Stimulated activated CD8-positive, alpha-beta memory T cell treated with anti-CD3 and anti-CD28 coated beads, Interleukin-12 subunit alpha, Interleukin-12 subunit beta, amount 100 ng/mL, for 4 hours (primary cell): ENCODE measurements at places on chromosomes 16 and 17.
A peak's percentile ranks its signal among the peaks of the same experiment; 100 is the strongest.

- DNase-seq, result no peak
These were observed 18.9 kb downstream of the LGALS9 start for GRCh38 chr17:27649929-27650328.

GRCh38 chr17:17354560-17355349 is 51.6 kb downstream of the NT5M start:
- DNase-seq, result peak; percentile 43

GRCh38 chr17:40265337-40265736 is 22.3 kb upstream of the CDC6 start:
- no peak for DNase-seq

DNA sequence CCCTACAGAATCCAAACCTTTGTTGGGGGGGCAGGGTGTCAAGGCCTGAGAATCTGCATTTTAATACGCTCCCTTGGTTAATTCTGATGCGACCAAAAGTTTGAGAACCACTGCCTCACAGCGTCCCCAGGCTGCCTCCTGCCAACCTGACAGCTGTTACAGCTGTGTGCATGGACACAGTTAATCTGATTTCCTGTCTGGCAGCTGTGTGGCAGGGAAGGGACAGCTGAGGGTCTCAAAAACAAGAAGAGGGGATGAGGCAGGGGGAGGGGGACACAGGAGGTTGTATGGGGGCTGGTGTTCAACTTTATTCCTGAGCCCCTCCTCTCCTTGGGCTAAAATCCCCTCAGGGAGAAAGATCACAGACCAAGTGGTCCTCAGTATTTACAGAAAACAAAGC is 17.5 kb downstream of the HDAC5 start:
- DNase-seq, result no peak

GRCh38 chr17:37107406-37108083 is 158.8 kb downstream of the AATF start:
- no peak for DNase-seq

- no peak for DNase-seq
These were observed 3.5 kb downstream of the LIMD2 start for GRCh38 chr17:63696381-63696961.

DNA sequence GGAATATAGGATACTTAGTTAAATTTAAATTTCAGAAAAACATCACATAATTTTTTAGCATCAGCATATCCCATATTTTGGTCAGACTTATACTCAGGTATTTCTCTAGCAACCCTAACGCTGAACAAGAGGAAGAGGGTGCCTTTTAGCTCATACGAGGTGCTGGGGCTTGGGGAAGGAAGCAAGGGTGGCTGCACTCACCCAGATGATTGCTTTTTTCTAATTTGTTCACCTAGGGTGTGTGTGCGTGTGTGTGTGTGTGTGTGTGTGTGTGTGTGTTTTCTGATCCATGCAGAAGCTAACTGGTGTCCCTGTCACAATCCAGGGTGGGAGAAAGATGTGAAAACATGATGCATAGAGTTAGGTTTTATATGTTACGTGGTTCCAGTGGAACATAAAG is 81.2 kb downstream of the WNT3 start:
- no peak for DNase-seq

DNA sequence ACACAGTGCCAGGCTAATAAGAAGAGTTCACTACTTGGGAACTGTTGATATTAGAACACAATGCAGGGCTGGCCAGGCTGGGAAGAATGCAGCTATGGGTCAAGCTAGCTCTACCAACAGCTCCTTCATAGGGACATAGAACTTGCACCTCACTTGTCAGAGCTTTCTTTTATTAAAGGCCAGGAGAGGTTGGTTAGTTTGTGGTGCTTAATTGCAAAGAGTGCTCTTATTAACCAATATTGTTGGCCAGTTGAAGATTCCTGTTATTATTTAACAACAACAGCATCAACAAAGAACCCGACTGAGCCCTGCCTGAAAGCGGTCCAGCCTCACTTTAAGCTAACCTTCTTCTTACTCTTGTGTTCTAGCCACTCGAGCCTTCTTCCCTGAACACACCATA is 43.4 kb upstream of the ANKFN1 start:
- no peak for DNase-seq

- DNase-seq, result no peak
These were observed 17.9 kb upstream of the TRPV3 start for GRCh38 chr17:3575511-3575910.

DNA sequence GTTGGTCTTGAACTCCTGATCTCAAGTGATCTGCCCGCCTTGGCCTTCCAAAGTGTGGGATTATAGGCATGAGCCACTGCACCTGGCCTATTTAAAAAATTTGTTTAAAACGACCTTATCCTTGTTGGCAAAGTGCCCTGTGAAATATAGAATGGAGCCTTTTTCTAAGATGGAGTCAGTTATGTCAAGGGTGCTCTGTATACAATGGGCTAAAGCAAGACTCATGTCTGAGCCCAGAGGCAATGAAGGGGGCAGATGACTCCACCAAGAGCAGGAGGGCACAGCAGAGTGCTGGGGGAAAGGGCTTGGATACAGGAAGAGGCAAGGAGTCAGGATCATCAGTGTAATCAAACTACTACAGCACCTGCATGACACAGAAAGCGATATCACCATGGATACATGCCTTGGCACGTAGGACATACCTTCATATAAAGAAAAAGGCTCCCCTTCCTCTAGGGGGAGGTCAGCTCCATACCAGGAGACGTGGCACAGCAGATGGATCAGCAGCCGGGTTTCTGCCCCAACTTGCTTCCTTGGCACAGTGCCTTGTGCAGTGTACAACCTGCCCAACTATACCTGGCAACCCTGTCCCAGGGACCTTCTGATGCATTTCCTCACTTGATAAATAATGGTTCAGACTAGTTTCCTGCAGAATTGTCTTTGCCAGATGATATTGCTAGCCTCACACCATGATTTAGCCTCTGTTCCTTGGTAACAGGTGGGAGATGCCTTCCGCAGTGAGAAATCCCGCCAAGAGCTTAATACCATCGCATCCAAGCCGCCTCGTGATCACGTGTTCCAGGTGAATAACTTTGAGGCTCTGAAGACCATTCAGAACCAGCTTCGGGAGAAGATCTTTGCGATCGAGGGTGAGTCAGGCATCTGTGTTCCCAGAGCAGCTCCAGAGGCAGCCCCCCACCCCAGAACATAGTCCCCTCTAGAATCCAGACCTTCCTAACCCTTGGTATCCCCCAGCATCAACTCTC is 15.3 kb downstream of the ITGAM start:
- no peak for DNase-seq

- no peak for DNase-seq
These were observed 17.4 kb upstream of the GPRC5C start for GRCh38 chr17:74414510-74414909.

DNA sequence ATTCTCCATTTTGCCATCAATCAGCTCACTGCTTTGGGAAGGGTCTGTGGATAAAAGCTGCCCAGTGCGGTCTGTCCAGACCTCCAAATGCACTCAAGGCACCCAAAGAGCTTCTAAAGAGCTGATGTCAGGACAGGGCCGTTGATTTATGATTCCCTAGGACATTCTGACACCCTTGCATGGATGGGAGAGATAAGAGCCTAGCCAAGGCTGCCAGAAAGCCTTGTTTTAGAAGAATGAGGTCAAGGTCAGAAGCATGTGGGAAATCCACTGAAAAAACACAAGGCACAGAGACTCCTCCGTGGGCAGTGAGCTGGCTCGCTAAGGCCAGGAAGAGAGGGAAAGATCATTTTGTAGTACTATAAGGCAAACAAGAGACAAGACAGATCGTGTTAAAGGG is 214.0 kb downstream of the CDH11 start:
- no peak for DNase-seq

- DNase-seq, result no peak
These were observed 2.3 kb upstream of the MVD start for GRCh38 chr16:88665148-88665547.

DNA sequence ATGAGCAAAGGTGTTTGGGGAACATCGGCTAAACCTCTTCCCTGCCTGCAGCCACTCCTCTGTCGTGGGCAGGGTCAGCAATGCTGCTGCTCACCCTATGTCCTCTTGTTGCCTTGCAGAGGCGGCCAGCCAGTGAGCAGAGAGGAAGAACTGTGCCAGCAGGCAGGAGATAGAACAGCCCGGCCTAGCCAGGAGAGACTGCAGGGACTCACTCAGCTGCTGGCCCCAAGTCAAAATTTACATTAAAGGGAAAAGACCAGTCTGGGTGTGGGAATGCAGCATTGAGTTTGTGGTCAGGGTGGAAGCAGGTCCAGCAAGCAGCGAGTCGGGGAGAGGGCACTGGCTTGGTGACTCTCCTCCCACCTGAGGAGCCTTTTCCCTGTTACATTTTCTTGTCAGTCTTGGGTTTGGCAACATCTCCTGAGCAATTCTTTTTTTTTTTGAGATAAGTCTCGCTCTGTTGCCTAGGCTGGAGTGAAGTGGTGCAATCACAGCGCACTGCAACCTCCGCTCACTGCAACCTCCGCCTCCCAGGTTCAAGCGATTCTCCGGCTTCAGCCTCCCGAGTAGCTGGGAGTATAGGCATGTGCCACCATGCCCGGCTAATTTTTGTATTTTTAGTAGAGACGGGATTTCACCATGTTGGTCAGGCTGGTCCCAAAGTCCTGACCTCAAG is 22.7 kb downstream of the LIG3 start:
- DNase-seq, result no peak

DNA sequence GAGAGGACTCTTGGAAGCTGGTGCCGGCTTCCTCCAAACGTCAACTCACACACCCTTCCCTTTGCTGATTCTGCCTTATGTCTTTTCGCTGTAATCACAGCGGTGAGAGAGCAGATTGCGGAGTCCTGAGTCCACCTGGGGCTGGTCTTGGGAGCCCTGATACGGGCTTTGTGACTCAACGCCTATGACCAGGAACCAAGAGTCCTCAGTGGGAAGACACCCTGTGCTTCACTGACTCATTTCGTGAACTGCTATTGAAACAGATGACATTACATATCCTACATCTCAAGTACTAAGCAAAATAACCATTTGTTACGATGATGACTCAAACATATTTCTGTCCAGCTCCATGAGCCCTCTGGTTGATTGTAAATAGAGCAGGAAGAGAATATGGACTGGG is 90.7 kb upstream of the CREBBP start:
- no peak for DNase-seq

GRCh38 chr17:27559506-27560481 is 71.2 kb upstream of the LGALS9 start:
- DNase-seq, result no peak

DNA sequence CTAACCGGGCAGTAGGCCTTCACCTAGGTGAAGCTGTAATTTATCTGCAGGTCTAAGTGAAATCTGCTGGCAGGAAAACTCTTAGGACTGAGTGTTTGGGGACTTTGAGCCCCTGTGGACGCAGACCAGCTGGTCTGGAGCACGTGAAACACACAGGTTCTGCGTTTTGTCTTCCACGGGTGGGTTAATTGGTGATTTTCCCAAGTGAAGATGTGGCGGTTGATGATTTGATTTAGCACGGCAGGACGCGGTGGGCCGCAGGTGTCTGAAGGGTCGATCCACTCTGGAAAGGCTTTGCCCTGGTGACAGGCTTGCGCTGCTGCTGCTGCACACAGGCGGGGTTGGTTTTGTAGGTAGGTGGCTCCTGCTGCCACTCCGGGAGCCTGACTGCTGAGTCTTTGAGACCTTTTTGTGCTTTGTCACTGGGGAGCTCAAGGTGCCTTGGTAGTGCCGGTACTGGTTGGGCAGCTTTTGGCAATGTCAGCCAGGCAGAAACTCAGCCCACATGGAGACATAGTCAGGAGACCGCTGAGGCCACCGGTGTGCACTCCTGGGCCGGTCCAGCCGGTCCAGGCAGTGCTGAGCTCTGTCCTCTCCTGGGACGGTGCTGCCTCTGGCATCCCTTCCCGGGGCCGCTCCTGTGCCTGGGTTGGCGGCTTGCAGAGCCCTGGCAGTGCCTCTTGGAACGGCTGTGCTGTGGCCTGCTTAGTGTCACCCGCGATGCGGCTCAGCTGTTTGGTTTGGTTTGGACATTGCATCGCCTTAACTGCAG is 2.3 kb downstream of the BAIAP2 start:
- DNase-seq, result no peak

- DNase-seq, result no peak
These were observed 7.8 kb downstream of the NACA2 start for GRCh38 chr17:61583242-61583641.

DNA sequence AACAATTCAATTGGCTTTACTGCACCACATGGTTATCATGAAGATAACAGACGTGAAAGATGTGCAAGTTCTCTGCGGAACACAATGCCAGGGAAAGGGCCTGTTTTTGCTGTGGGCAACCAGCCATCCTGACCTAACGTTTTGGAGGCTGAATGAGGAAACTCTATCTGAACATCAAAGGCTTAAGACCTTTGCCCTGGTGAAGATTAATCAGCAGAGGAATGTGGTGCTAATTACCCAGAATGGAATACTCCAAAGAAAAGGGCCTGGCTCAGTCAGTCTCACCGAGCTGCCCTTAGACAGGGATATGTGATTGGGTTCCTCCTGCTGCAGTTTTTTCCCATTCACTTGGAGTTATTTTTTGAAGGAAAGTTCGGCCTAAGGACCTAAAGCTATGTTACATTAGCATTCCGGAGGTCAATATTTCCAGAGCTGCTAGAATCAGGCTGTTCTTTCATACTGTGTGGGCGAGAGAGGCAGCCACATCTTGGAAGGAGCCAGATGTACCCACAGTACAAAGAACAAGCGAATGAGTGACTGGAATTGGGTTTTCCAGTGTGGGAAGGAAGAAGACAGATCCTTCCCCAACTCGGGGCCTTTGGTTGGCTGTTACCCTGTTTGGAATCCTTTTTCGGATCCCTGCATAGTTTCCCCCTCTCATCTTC is 15.5 kb downstream of the ASIC2 start:
- no peak for DNase-seq

- no peak for DNase-seq
These were observed 83.9 kb upstream of the CIBAR2 start for GRCh38 chr16:85195900-85196772.

- no peak for DNase-seq
These were observed 1.1 kb downstream of the SLC39A11 start for GRCh38 chr17:73091410-73091769.

DNA sequence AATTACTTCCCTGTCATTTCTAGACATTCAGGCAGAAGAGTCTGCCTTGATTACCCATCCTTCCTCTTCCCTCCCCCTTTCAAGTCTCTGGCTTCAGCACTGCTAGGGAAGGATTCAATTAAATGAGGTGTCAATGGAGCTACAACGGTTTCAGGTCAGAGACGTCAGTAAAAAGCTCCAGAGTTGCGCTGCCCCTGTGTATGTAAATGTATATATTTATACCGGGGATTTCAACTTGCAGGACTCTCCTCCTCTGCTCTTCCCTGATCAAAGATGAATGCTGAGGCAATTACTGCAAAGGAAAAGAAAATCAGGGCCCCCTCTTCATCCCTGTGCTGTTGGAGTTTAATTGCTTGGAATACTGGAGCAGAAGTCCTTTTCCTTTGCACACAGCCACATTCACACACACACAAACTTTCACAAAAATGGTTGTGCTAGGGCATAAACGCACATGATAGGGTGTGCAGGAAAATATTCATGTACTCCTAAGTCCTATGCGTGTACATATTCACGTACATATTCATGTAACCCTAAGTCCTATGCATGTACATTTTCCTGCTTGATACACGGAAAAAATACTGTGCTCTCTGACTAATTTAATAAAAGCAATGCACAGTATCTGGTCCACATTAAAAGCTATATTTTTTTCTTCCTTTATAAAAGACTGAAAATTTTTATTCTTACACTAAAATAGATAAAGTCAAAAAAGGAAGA is 129.7 kb upstream of the PMFBP1 start:
- no peak for DNase-seq
